ENCODE measurements at places on chromosomes 7 and 10.

DNA sequence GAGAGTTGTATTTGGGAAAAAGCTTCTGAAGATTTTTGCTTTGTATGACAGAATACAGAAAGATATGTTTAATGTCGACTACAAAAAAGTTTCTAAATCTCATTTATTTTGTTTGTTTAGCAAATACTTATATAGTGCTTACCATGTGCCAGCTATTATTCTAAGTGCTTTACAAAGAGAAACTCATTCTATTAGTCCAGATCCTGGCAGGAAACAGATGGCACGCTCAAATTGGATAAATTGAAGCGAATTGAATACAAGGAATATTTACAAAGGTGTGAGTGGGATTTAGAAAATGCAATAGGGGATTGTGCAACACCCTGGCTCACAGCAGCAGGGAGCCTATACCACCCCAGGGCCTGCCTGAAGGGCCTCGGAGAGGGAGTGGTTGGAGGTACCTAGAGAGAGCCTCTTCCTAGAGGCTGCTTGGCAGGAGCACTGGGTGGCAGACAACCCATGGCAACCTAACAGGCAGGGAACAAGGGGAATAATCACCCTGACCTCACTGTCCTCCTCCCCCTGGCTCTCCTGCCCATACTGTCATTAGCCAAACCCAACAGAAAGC lies 27.6 kb upstream of the FAM204A start:
- DNase-seq: no peak

DNA sequence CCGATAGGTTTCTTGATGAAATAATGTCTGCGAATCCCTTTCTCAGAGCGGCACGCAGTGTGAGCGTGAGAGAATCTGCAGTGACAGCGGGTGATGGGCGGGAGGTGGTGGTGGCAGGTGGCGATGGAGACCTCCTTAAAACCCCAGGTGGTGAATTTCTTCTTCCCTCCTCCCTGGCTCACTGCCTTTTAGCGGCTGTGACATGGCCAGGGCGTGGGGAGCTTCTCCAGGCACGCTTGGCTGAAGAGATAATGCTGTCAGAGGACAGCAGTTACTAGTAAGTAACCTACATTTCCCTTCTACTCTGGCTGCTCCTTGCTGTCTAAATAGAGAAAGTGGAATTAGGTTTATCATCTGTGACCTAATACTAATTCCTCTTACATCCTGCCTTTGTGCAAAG lies 141.4 kb upstream of the INSYN2A start:
- DNase-seq: no peak

DNA sequence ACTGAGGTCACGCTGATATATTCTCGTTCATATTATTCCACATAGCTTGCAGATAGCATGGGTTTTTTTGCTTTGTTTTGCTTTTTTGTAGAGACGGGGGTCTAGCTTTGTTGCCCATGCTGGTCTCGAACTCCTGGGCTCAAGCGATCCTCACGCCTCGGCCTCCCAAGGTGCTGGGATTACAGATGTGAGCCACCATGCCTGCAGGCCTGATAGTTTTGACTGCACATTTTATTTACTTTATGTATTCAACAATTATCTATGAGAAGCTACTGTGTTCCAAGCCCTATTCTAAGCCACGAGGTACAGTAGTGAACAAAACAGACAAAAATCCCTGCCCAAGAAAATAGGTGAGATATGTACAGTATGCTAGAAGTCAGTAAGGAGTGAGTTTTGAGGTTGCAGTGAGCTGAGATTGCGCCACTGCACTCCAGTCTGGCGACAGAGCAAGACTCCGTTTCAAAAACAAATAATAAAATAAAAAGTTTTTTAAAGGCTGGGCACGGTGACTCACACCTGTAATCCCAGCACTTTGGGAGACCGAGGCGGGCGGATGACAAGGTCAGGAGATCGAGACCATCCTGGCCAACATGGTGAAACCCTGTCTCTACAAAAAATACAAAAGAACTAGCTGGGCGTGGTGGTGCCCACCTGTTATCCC lies 1.3 kb upstream of the YWHAG start:
- no peak for DNase-seq

- DNase-seq: peak; percentile 84
These were observed 47.4 kb upstream of the PRKAR1B start for GRCh38 chr7:774161-775109.

- no peak for DNase-seq
These were observed 47.1 kb upstream of the DNAH11 start for GRCh38 chr7:21495731-21496130.

GRCh38 chr7:6533893-6534495 lies 17.3 kb downstream of the GRID2IP start:
- peak; percentile 72 for DNase-seq

GRCh38 chr10:4672201-4672600 lies 153.8 kb upstream of the AKR1E2 start:
- no peak for DNase-seq

GRCh38 chr10:105734479-105734878 lies 1093.4 kb downstream of the SORCS3 start:
- DNase-seq: no peak

DNA sequence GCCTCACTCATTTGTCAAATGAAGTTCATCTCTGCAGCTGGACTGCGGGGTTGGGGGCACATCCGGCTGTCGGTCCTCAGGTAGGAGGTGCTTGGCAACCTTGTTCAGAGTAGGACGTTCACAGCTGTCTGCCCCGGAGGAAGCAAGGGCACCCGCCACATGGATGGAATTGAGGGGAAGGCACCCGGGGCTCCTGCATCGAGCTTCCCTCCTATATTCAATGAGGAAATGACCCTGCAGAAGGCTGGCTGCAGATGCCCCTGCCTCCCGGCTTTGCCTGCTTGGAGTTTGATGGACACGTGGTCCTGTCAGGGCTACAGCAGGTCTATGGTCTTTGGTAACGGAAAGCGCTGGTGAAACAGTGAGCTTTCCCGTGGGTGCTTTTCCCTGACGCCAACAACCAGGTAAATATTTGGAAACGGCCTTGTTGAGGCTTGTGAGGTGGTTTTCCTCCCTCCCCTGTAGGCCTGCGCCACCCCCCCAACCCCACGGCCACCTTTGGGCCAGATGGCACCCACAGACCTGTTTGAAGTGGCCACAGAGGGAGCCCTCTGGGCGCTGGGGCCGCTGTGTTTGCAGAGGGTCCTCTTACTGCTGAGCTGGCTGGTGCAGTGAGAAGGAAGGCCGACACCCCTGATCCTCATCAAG lies 32.9 kb downstream of the HTRA1 start:
- DNase-seq: no peak

- no peak for DNase-seq
These were observed 11.3 kb downstream of the CPA2 start for GRCh38 chr7:130277763-130278643.

DNA sequence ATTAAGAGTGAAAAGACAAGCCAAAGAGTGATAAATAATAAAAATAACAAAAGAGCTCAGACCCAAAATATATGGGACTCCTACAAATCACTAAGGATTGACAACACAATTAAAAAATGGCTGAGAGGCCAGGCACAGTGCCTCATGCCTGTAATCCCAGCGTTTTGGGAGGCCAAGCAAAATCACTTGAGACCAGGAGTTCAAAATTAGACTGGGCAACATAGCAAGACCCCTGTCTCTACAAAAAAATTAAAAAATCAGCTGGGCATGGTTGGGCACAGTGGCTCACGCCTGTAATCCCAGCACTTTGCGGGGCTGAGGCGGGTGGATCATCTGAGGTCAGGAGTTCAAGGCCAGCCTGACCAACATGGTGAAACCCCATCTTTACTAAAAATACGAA lies 137.3 kb downstream of the IDE start:
- DNase-seq: no peak

DNA sequence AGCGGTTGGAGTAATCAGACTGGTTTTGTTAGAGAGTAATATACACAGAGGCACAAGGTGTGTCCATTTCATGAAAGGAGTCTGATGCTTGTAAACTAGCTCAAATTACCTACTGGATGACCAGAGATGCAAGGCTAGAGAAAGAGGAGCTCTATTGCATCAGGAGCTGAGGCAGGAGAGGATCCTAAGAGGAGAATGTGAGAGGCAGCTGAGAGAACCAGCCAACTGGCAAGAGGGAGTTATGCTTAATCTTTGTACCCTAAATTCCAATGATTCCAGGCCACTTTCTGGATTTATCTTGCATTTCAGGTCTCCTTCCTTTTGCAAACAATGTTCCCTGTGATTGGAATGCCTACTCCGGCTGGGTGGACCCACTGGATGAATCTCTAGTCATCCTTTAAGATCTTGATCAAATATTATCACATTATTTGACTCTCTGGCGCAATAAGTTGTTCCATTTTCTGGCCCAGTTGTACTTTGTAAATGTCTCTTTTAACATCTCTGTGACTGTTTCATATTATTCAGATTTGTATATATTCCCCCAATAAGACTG lies 57.5 kb upstream of the PTPN12 start:
- no peak for DNase-seq

DNA sequence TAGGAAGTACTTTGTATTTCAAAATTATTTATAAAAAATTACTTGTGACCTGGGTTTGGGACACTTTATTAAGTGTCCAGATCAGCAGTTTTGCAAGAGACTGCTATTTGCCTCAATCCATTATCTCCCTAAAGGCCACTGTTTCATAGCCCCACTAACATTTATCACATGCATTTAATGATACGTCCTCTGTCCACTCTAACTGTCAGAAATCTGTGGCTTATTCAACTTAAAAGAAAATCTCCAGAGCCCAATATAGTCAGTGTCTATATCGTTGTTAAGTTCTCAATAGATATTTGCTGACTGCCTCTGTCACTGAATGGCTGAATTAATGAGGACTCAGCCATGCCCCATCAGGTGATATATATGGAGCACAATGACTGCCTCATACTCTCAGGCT lies 553.9 kb upstream of the POM121L12 start:
- DNase-seq: no peak

GRCh38 chr7:141369422-141369821 lies 181.8 kb upstream of the AGK start:
- DNase-seq: no peak

DNA sequence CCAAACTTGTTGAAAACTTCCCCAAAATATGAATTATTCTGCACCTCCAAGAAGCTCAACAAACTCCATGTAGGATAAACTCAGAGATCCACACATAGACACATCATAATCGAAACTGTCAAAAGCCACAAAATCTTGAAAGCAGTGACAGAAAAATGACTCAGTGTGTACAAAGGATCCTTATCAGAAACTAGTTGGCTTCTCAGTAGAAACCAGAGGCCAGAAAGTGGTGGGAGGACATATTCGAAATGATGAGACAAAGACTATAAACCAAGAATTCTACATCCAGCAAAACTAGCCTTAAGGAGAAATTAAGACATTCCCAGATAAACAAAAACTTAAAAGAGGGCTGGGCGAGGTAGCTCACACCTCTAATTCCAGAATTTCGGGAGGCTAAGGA lies 38.5 kb downstream of the MCMBP start:
- DNase-seq: no peak

DNA sequence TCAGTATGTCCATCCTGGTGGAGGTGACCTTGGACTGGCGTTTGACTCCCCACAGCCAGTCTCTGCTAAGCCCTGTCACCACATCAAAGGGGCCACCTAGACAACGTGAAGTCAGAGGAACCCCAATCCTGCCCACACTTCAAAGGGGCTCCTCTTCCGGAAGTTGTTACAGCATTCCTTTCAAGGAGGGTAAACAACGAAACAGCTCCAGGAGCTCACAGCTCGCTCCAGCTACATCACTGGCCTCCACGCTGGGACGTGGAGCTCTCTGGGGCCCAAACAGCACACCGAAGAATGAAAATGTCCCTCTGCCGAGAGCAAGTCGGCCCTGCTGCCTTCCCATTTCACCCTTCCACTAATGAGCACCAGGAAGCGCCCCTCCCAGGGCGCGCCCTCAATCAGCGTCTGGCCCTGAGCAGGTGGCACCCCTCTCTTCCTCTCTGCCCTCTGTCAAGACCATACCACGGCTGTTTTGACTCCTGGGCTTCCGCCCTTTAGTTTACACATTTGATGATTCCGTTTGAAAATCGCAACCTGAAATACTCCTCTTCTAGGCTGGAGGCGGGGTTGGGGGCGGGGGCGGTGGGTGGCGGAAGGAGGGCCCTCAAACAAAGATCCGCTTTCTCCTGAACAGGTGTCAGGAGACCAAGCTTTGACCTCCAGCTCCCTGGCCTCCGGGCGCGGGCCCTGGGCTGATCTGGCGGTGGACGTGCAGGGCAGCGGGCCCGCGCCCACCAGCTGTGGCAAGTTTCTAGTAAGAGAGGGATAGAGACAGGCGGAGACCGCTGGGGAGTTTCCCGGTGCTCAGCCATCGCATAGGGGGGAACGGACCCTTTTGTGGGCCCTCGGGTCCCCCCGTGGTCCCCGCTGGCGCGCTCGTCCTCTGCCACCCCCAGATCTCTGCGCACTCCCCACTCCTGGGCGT lies 53.1 kb upstream of the KDM7A start:
- peak; percentile 71 for DNase-seq

DNA sequence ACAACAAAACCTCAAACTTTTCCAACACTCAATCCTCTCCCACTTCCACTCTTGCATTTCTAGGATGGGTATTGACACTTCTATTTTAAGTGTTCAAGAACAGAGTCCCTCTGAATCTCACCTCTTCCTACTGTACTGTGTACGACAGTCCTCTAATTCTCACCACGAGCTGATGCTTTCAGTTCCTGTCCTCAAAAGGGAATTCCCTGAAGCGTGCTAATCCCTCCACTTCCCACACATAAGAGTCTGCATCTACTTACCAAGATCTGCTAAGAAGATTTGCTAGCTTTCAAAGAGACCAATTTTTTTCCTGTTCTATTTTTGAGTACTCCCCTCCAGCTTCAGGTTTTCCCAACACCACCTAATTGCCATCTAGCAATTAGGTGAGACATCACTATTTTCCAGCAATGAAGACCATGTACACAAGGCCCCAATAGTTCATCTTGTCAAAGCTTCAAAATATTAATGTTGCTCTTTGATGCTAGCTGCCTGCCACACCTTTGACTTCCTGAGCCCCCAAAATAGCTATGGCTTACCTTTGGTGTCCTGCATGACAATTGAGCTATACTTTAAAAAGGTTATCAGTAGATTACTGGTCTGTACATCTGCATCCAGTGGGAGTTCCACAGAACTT lies 54.4 kb downstream of the ARMH3 start:
- DNase-seq: no peak

DNA sequence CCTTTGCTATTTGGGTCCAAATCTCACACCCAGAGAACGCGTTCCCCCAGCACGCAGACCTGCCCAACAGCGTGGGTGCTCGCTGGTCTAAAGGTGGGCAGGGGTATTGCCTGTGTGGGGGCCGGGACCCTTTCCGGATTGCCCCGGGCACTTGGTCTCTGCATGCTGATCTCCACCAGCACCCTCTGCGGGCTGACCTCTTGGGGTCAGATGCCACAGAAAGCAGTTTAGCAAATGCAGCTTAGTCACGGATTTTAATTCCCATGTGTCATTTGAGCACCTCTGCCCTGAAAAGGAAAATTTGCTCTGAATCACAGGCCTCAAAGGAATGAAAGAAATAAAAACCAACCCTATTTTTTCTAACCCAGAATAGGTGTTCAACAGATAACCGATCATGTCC lies 46.7 kb downstream of the PKD1L1 start:
- no peak for DNase-seq

- DNase-seq: no peak
These were observed 19.6 kb upstream of the SMNDC1 start for GRCh38 chr10:110324201-110324804.

DNA sequence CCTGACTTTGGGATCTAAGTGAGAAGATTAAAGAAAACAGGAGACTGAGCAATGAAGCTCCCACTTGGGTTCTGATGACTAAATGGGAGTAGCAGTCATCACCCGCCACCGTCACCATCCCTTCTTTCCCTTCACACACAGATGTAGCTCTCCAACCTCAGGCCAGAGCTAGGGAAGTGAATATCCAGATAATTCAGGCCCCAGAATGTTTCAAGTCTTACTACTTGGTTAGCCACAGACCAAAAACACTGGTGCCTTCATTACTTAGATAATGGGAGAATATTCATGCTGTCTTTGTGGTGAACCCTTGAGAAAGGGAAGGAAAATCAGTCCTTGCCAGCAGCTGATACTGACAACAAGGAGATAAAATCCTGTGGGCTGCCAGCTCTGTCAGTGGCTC lies 100.7 kb downstream of the OSBPL3 start:
- no peak for DNase-seq

Data from stimulated activated CD8-positive, alpha-beta memory T cell treated with anti-CD3 and anti-CD28 coated beads, Interleukin-4, amount 100 ng/mL, for 48 hours (primary cell).